ENCODE measurements at places on chromosomes 7 and 10.
A peak's percentile ranks its signal among the peaks of the same experiment; 100 is the strongest.

DNA sequence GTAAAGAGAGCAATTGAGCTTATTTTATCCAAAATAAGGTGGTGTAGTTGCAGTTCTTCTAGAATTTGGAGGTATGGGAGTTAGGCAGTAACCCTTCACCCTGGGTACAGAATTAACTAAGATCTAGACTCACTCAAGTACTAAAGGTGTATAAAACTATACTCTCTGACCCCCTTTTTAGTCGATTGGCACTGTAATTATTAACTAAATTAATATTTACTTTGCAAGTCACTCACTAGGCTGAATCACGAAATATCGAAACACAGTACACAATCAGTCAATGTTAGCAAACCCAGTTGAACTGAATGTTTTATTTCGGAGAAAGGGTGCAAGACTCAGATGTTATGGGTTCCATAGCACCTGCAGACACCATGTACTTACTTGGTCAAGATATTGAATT, 14.6 kb upstream of the CYP2C19 start:
- no peak for DNase-seq

- no peak for DNase-seq
These were observed 11.9 kb upstream of the PLEKHA1 start for GRCh38 chr10:122362621-122363020.

GRCh38 chr7:36686499-36686898, 37.8 kb downstream of the AOAH start:
- DNase-seq, result peak; percentile 70

- no peak for DNase-seq
These were observed 93.8 kb upstream of the IKZF1 start for GRCh38 chr7:50210706-50211115.

DNA sequence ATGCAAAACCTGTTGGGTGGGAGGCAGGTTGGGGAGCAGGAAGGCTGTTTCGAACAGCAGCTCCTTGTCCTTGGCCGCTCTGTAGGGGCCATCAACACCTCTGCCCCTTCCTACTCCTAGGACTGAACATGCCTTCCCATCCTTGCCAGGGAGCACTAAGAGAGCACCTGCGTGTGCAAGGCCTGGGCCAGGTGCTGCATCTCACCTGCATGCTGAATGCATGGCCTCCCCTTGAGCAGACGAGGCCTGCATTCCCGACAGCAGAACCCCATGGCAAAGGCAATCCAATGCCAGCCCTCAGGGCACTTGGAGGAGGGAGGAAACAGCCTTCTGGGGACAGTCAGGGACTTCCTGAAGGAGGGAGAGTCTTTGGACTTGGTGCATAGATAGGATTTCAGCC, 11.0 kb downstream of the VSIR start:
- no peak for DNase-seq

DNA sequence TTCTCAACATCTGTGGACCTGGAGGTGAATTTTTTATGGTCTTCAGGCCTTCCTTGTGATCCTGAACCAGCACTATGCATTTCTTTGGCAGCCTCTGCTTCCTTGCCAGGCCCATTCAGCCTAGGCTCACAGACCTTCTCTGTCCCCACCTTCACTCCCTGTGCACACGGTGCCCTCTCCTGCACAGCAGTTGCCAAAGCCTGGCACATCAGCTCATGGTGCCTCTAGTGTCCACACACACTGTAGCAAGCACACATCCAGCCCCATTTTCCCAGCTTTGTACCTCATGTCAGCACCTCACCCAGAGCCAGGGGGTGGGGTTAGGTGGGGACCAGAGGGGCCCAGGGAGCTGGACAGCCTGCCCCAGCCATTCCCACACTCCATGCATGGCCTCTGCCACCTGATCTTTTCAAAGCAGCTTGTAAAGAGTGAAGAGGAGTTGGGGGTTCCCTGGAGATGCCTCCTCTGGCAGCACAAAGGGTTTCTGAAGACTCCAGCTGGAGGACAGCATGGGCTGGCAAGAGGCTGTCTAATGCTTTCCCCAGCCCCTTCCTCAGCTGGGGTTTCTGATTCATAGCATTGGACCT, 57.9 kb upstream of the TMEM72 start:
- DNase-seq, result no peak

DNA sequence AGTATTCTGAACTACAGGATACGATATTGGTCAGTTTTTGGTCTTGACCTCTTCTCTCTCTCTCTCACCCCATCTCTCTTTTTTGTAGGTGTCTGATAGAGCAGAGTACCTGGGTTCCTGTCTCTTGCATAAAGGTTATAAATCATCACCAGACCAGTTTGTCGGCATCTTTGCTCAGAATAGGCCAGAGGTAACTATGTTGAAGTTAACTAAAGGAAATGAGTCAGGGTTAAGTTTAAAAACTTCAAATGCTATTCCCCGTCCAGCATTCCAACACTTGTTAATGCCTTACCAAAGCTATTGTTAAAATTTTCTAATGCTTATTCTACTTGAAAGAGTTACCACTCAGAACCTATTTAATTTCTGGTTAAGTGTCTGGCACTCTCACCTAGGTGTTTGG, 30.7 kb downstream of the ACSL5 start:
- no peak for DNase-seq

GRCh38 chr10:55629793-55630490, 731.1 kb downstream of the ZWINT start:
- no peak for DNase-seq

DNA sequence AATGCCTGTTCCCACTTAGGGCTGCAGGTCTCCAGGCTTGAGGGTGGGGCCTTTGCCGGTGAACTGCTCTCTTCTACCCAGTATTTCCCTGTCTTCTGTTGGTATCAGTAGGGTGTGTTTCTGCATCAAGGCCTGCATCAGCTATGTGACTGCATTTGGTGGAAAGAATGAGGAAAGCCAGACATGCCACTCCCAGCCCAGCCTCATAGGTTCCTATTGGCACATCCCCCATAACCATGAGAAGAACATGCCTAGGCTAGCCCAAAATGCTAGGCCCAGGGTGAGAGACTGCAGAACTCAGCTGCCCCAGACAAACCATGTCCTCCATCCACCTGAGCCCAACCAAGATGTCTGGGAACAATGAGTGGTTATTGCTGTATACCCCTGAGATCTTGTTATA, 380.3 kb upstream of the ADARB2 start:
- DNase-seq, result no peak

DNA sequence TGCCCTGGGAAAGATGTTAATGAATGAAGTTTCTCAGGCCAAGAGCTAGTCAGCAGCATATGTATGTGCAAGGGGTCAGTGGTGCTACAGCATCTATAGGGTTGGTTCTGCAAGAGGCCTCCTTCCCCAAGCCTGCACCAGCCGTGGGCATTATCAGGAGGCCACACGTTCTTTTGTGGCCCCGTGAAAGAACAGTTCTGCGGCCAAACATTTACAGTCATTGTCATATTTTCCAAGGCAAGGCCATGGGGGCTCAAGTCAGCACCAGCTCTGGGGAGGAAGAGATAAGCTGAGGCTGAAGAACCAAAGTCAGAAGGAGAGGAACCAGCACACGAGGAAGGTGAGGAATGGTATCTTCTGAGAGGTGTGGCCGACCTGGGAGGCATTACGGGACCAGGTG, 54.4 kb upstream of the TMEM72 start:
- no peak for DNase-seq

GRCh38 chr7:114217026-114217806, 197.4 kb upstream of the FOXP2 start:
- DNase-seq, result no peak

- no peak for DNase-seq
These were observed 171.7 kb upstream of the FRMD4A start for GRCh38 chr10:14502431-14502830.

DNA sequence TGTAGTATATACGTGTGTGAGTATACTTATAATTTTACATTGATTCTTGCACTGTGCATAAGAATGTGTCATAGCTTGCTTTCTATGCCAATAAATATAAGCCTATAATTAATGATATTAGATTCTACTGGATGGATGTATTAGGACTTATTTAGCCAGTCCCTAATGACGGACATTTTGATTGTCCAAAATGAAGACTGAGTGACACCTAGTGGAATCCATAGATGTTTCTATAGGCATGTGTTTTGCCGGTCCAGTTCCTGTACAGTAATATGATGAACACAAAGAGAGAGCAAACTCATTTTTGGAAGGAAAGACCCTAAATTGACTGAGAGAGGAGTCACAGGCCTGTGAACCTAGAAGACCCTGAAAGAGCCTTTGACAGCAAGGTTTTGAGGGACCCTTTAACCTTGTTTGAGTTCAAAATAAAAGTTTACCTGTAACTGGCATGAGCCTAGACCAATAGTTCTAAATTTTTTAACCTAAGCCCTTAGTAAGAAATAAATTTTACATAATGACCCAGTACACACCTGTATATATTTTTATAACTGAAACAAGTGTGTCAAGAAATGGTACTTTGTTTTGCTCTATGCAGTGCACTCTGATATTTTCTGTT, 42.4 kb upstream of the AGBL3 start:
- no peak for DNase-seq

DNA sequence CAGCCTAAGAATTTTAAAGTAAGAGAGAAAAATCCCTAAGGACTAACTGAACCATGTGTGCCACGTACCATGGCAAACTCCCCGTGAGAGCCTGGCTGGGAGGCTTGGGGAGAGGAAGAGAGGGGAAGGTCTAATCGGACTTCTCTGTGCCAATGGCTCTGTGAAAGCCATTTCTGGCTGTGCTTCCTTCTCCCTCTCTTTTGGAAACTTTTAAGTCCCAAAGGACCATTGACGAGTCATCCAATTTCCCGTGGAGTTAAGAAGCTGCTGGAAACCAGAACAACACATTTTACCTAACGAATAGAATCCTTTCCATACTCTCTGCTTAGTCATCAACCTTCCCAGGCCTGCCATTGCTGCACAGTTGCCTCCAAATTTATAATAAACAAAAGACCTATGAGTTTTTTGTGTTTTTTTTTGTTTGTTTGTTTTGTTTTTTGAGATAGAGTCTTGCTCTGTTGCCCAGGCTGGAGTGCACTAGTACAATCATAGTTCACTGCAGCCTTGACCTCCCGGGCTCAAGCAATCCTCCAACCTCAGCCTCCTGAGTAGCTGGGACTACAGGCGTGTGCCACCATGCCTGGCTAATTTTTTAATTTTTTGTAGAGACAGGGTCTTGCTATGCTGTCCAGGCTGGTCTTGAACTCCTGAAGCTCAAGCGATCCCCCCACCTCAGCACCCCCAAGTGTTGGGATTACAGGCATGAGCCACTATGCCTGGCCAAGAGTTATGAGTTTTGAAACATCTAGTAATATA, 13.2 kb downstream of the LAMB1 start:
- no peak for DNase-seq

DNA sequence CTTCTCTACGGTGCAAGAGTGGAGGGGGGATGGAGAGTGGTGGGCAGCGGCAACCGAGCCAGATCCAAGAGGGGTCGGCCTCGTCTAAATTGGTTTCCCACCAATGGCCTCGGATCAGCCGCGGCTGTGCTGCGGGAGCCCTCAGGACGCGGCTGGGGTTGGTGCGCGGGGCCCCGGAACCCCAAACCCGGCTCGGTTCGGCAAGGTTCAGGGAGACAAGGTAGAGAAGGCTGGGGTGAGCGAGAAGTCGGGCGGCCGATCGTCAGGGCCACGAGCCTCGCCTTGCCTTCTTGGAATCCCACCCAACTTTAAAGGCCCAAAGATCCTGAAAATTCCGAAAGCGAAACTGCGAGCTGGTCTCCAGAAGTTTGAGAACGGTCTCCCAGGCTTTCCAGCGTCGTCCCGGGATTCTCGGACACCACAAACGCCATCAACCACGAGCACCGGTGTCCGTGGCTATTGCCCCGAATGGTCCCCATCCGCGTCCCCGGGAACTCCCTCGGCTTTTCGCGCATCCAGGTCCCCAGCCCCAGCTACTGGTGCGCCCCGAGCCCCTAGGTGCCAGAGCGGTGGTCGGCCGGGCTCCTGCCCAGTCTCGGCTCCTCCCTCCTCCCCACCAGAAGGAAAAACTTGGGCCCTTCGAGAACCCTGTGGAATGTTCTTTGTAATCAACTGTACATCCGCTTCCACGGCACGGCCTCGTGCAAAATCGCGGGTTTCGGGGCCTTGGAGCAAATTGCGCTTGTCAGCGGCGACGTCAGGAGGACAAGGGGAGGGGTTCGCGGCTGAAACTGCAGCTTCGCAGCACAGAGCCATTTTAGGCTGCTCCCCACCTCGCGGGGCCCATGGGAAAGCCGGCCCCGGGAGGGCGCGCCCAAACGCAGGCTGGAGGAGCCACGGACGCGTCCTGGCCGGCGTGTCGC, 3.2 kb downstream of the SFMBT2 start:
- peak; percentile 22 for DNase-seq

GRCh38 chr7:118129041-118129795, 54.7 kb upstream of the LSM8 start:
- no peak for DNase-seq

All from CD4-positive, alpha-beta T cell treated with Interleukin-15 for 4 hours (primary cell).